Anterior cingulate cortex (tissue), 58 donors: ENCODE measurements at places on chromosomes 6 and 20.

DNA sequence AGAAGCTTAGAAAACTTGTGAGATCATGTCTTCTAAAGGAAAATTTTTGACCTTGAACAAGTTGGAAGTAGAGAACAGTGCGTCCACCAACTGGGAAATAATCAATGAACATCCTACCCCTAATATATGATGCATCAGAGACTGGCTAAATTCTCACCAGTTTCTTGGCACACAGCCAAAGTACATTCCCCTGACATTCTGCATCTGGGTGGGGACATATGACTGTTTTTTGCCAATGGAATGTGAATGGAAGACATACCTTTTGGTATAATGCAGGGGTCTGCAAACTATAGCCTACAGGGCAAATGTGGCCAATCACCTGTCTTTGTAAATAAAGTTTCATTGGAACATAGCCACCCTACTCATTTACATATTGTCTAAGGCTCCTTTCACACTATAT is 84.7 kb downstream of the HAO1 start:
- DNase-seq = no peak

GRCh38 chr6:14147891-14148290 is 30.3 kb downstream of the CD83 start:
- no peak for DNase-seq

DNA sequence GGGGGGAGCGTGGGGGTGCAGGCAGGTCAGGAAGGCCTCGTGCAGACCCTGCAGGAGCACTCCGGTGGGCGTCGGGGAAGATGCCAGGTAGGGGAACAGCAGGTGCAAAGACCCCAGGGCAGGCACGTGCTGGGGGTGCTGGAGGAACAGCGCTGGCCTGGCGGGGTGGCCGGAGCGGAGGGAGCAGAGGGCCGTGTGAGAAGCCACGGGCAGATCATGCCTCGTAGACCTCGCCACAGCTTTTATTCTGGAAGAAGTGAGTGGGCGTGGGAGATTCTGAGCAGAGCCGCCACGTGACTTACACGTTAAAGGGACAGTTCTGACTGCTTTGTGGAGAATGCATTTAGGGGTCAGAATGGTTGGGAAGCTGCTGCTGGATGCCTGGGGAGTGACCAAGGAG is 9.3 kb downstream of the NTSR1 start:
- no peak for DNase-seq

DNA sequence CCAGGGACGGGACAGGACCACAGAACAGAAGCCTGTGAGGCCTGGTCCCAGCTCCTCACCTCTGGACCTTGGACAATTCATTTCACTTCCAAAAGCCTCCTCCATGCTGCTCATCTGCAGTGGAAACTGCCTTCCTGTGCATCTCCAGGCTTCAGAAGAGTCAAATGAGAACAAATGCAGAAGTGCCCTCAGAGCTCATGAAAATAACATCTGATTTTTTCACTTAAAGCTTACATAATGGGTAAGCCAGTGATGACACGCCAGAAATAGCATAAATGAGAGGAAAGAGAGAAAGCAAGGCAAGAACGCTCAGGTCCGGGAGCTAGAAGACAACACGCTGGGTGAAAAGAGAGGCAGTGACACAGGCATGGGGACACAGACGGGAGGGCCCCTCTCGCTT is 7.9 kb downstream of the CNKSR3 start:
- DNase-seq = no peak

GRCh38 chr6:93676581-93676980 is 257.2 kb upstream of the EPHA7 start:
- no peak for DNase-seq

DNA sequence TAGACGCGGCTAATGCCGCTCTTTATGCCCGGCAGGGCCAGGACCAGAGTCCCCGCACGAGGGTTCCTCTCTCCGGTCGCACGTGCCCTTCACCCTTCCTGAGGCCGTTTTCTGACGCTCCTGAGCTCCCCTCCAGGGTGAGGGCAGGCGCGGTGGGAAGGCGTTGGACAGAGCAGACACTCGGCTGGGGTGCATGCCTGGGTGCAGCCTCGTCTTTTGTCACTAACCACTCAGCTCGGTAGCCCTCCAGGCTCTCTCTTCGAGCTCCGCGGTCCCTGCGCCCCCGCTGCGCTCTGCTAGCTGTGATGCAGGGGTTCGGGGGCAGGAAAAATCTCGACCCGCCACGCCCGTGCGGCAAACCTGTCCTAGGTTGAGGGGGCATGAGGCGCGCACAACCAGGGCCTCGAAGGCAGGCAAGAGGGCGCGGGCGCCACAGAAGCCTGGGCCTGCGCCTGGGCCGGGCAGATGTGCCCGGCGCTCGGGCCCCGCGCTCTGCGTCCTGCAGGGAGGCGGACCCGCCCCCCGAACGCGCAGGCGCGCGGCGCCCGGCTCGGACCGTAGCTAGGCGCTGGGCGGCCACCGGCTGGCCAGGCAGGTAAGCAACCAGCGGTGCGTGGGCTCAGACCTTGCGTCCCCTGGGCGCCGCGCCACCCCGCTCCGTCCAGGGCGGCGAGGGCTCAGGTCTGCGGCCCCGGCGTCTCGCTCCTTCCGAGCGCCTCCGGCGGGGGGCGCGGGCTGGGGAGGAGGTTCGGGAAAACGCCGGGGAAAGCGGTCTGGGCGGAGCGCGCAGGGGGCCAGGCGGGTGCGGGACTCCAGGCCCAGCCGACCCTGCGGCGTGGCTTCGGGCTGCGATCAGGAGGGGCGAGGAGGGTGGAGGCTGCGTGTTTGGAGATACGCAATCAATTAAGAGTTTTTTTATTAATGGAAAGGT is at the start of gene L3MBTL1:
TSS of gene L3MBTL1 (plus strand) at position 548 of the 931 bp plus-strand sequence. CDS start 5,807 bp downstream, outside the sequence.
- DNase-seq = no peak

- DNase-seq = peak; percentile 44
These were observed 67.9 kb downstream of the NCOA7 start for GRCh38 chr6:125858427-125859320.

DNA sequence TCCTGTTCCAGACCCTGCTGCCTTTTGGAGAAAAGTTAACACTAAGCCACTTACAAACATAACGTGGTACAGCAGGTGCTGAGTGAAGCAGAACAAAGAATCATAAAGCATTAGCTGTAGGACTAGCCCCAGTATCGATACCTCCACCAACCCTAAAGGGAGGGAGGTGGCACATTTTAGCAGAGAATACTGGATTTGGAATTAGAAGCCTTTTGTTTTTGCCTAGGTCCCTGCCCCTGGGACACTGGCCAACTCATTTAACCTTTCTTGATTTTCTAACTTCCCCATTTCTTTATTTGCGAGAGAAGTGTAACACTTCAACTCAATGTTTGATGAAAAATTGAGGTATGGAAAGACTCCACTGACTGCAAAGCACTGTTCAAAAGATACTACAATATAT is 93.5 kb downstream of the B3GAT2 start:
- DNase-seq = no peak

GRCh38 chr6:164322533-164322932 is 908.0 kb downstream of the QKI start:
- no peak for DNase-seq

- no peak for DNase-seq
These were observed 51.3 kb downstream of the ADNP start for GRCh38 chr20:50879649-50880550.

- no peak for DNase-seq
These were observed 396.9 kb upstream of the EYS start for GRCh38 chr6:66103954-66104353.

DNA sequence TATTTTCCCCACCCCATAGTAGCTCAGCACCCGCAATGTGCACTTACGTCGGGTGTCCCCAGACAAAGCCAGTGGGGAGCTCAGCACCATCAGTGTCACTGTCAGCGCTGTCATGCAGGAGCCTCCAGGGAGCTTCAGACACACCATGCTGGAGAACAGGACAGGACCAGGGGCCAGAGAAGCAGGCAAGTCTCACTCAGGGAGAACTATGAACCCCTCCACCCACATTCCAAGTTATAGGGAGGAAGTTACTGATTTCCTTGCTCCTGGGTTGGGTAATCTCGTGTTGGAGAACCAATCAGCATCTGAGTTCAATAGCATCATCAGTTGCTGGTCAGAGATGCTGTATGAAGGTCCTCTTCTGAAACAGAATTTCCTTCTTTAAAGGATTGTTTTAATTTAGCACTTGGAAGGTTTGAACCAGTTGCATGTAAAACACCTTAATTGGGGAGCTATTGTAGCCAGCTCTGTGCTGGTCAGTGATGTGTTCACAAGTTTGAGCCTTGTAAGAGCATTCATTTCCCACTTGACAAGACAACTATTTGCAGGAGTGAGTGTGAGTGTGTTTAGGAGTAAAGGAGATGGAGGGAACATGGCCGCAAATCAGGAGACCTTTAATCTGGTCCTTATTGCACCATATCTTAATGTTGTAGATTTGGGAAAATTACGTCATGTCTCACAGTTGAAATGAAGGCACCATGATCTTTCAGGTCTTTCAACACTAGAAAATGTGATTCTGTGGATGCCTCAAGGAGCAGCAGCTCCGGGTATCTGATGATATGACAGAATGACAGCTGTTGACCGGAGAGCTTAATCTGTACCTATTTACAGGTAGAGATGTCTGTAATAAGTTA is at the start of gene HLA-DRB1:
TSS of gene HLA-DRB1 (minus strand) at position 253 of the 854 bp plus-strand sequence. CDS start at position 147, 106 bp downstream.
- no peak for DNase-seq

- DNase-seq = no peak
These were observed 185.6 kb downstream of the NFATC2 start for GRCh38 chr20:51356871-51357270.

GRCh38 chr6:56906752-56907151 is 48.2 kb upstream of the BEND6 start:
- DNase-seq = no peak
